ENCODE measurements at places on chromosomes 3 and 15.

- no peak for DNase-seq
These were observed 251.9 kb downstream of the NAALADL2 start for GRCh38 chr3:175111036-175111435.

DNA sequence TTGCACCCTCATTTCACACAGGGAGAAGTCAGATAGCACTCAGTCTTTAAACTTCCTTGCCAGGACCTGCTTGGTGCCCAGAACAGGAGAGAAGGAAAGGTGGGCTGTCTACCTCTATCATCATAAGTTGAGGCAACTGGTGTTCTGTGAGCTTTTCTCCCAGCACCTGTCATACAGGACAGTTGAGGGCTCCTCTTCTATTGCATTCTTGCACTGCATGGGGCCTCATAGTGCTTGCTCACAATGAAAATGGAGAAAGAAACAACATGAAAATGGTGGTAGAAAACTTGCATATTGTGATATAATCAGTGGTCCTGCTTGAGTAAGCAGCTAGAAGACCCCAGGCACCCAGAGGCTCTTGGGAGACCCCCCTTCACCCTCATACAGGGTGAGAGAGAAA lies 311.7 kb upstream of the GOLIM4 start:
- DNase-seq, result no peak

GRCh38 chr15:34700891-34701427 lies 53.8 kb downstream of the GJD2 start:
- DNase-seq, result no peak

DNA sequence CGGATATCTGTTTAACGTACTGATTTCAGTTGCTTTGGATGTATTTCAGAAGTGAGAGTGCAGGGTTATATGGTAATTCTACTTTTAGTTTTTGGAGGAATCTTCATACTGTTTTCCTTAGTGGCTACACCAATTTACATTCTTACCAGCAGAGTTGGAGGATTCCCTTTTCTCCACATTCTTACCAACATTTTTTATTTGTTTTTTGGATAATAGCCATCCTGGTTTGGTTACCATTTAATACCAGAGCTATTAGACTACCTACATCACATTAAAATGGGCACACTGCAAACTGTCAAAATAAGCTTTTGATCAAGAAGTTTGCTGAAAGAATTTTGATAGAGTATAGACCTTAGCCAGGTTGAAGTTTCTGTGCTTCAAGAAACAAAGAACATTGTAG lies 217.2 kb upstream of the CFAP20DC start:
- DNase-seq, result no peak

- DNase-seq, result no peak
These were observed 46.3 kb upstream of the FLNB start for GRCh38 chr3:57961828-57962447.

GRCh38 chr15:65914981-65915925 lies 46.0 kb downstream of the RAB11A start:
- peak; percentile 54 for DNase-seq

- DNase-seq, result no peak
These were observed 26.5 kb downstream of the DAPK2 start for GRCh38 chr15:64019764-64020163.

- DNase-seq, result no peak
These were observed 3.3 kb downstream of the HES1 start for GRCh38 chr3:194139071-194139813.

DNA sequence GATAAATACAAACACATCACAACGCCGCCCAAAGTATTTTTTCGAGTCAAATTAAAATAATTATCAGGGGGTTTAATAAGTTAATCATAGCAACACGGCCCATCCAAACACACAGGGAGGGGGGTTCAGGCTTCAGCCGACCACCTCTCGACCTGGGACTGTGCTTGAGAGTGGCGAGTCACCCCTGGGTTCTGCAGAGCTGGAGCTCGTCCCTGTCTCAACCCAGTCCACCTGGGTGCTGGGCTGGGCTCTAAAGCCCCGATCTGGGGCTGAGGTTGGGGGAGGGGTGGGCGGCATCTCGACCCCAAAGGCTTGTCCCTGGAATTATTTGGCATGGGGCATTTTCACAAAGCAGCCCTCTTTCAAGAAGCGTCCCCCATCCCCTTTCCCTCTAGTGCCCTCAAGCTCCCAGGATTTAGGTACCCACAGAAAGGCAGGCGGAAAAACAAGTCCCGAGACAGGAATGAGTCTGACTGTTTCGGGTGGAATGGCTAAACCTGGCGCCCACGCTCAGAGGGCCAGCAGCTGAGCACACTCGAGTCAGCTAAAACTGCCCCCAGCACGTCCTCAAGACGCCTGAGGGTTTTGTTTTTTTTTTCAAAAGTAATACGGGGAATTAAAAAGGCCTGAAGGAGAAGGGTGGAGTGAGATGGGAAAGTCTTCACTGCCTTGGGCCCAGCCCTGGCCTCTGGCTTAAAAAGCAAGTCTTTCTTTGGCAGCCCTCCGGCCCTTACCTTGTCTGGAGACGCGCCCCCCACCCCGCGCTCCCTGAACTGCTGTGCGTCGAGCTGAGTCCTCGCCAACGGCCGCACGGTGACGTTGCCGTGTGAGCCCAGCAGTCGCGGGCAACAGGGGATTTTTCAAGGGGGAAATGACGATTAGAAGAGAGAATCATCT lies 32.5 kb downstream of the NR2F2 start:
- no peak for DNase-seq

- DNase-seq, result no peak
These were observed 173.7 kb downstream of the ATG7 start for GRCh38 chr3:11445883-11446282.

DNA sequence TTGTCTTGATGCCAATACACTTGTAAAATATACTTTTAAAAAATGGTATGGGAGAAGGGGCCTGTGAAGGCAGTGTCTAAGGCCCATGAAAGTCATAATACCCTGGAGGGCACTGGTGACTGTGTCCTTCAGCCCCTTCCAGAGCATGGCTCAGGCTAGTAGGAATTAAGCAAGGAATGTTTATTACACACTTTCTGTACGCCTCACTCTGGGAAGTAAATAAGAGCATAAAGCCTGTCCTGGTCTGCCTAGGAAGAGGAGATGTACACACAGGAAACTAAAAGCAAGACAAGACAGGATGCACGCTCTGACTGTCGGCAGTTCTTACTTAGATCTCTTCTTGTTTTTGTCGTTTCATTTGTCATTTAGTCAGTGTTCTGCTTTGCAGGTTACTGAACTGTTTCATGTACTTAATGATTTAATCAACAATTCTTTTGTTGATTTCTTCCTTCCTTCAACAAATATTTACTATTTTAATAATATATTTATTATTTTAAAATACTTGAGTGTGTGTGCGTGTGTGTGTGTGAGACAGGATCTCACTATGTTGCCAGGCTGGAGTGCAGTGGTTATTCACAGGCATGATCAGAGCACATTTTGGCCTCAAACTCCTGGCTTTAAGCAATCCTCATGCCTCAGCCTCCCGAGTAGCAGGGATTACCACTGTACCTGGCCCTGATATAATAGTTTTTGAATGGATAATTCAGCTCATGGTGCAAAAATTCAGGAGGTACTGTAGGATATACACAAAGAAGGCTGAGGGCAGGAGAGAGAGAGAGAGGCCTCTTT lies 9.0 kb upstream of the SMAD6 start:
- DNase-seq, result no peak

GRCh38 chr3:187943677-187944389 lies 198.6 kb upstream of the BCL6 start:
- no peak for DNase-seq

- no peak for DNase-seq
These were observed 2.3 kb downstream of the FOXL2 start for GRCh38 chr3:138944654-138944928.

DNA sequence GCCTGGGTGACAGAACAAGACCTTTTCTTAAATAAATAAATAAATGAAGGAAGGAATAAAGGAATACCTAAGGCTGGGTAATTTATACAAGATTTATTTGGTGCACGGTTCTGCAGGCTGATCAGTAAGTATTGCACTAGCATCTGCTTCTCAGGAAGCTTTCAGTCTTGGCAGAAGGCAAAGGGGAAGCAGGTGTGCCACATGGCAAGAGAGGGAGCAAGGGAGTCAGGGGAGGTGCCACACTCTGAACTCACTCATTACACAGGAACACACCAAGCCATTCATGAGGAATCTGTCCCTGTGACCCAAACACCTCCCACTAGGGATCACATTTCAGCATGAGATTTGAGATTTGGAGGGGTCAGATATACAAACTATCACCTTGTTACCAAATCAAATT lies 56.4 kb downstream of the PRKCI start:
- peak; percentile 33 for DNase-seq

- DNase-seq, result no peak
These were observed 107.3 kb downstream of the HERC1 start for GRCh38 chr15:63726491-63726890.

GRCh38 chr15:99630607-99631131 lies 64.9 kb downstream of the MEF2A start:
- no peak for DNase-seq

DNA sequence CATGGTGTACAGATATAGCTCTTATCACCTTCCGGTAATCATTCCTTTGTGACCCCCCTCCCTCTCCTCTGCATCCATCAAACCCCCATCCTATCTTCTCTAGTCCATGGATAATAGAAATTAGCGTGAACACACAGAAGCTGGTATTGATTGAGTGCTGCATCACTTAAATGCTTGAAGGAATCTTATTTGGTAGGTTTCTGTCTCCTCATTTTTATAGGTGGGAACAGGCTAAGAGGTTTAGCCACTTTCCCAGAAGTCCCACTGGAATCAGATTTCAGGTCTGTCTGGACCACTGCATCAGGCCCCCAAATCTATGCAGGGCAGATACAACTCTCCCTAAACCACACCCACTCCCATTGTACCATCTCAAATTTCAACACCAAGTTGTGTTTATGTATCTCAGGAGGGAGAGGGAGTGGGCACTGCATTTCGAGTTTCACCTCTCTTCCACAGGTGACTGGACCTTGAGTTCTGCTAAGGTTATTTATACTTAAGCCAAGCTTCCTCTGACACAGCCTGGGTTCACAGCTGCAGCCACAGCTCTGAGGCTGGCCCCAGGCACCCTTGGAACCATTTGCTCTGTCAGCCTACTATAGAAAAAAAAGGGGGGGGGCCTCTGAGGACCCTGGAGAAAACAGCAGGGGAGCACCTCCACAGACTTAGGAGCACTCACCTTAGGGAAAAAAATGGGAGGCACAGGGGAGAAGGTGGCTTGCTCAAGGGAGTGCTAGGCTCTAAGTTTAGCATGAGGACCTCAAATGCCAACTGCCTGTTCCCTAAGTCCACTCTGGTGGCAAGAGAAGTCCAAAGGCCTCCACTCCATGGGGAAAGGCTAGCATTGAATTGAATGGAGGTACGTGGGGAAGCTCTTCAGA lies 2.1 kb upstream of the NMB start:
- DNase-seq, result no peak

- DNase-seq, result no peak
These were observed 46.9 kb downstream of the KY start for GRCh38 chr3:134603956-134604355.

- no peak for DNase-seq
These were observed 87.7 kb downstream of the ATP10A start for GRCh38 chr15:25775317-25775912.

- no peak for DNase-seq
These were observed 631.0 kb upstream of the ALCAM start for GRCh38 chr3:104735691-104736090.

GRCh38 chr15:40335938-40336743 lies 4.6 kb downstream of the CCDC9B start:
- no peak for DNase-seq

DNA sequence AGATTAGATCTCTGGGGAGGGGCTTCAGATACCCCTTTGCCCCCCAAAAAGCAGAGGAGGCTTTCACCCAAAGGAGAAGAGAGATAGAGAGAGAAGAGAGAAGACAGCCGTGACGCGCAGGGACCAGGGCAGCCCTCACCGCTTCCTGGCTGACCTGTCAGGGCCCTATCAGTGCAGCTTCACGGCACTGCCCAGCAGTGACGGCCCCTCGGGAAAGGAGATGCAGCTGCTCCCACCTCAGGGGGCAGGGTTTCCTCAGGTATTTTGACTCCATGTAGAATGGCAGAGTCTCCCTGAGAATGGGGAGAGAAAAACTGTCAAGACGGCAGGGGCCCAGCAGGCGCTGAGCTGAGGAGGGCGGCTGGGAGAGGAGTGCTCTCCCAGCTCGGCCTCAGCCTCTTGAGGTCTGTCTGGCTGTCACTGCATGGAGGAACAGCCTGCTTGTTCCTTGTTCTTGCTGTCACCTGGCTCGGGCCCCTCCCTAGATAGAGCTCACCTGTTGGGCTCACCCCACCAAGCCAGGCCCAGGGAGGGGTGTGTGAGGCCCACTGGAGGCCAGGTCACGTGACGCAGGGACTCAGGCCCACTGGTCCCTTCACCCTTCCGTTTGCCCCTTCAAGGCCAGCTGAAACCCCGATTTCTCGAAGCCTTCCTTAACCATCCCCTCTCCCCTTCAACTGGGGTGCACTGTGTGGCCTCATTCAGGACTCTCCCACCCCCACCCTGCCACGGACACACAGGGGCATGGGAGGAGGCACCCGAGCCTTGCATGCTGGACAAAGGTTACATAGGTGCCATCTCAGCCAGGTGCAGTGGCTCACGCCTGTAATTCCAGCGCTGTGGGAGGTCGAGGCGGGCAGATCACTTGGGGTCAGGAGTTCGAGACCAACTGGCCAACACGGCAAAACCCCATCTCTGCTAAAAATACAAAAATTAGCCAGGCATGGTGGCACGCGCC lies 28.2 kb downstream of the LOXL1 start:
- no peak for DNase-seq

- DNase-seq, result peak; percentile 84
These were observed 200.5 kb downstream of the STT3B start for GRCh38 chr3:31733234-31733667.

GRCh38 chr3:128911911-128912310 lies 32.5 kb downstream of the ACAD9 start:
- no peak for DNase-seq
